ENCODE measurements at places on chromosomes 11 and 22.

GRCh38 chr11:78841456-78842060 is 266.9 kb upstream of the NARS2 start:
- no peak for DNase-seq

GRCh38 chr11:90840071-90840470 is 617.2 kb upstream of the CHORDC1 start:
- DNase-seq = no peak

DNA sequence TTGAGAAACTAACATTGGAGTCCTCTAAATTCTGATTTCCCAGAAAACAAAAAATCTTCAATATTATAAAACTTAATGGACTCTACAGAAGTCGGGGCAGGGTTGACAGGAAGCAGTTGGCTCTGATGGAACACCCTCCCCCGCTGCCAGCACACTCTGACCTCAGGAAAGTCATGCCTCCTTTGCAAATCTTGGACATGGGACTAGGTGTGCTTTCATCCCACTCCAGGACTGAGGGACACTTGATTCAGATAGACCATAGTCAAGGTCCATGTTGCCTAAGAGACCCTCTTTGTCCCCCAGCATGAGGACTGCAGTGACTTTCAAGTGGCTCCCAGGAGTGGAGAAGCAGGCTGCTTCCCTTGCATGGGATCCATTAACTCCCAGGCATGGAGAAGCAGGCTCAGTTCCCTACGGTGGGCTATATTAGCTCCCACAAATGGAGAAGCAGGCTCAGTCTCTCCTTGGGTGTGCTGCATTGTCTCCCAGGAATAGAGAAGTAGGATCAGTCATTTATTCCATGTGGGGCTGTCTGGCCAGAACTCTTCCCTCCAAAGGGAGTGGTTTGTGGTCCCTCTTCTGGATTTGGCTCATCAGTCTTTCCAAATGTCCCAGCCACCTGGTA is 38.3 kb downstream of the C22orf31 start:
- no peak for DNase-seq

- DNase-seq = no peak
These were observed 69.1 kb upstream of the AKIP1 start for GRCh38 chr11:8841899-8842298.

GRCh38 chr11:3123761-3124733 is 41.1 kb downstream of the OSBPL5 start:
- DNase-seq = no peak

- DNase-seq = no peak
These were observed 324.3 kb upstream of the SYN3 start for GRCh38 chr22:33382436-33382835.

GRCh38 chr11:103948187-103948763 is 88.2 kb upstream of the DDI1 start:
- no peak for DNase-seq

GRCh38 chr11:31620434-31620833 is 110.9 kb downstream of the ELP4 start:
- DNase-seq = no peak

DNA sequence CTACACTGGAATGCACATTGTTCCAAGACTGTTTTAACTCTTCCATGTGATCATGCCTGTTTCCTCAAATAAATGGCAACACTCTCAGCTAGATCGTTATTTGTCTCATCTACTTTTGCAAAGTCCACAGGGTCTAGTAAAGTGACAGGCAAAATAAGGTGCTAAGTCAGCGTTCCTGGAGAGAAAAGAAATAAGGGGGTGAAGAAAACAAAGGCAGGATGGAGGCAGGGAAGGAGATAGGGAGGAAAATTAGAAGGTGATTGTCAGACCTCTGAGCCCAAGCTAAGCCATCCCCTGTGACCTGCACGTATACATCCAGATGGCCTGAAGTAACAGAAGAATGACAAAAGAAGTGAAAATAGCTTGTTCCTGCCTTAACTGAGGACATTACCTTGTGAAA is 132.1 kb downstream of the RAB38 start:
- DNase-seq = no peak

Measured in activated CD8-positive, alpha-beta memory T cell treated with anti-CD3 and anti-CD28 coated beads, Interleukin-2, amount 50 U/mL, for 4 hours (primary cell).